ENCODE measurements at places on chromosomes 2 and 18. TPM values are rescaled to one million over a fixed set of nuclear protein-coding genes. Genes with fewer than 3 reads are reported as not detected.

GRCh38 chr18:13236411-13236810 is 17.9 kb downstream of the LDLRAD4 start:
- H3K36me3 ChIP-seq = no peaks in the 10 kb centered on the region
- no peak overlapping the region for H3K4me3 ChIP-seq
- H3K27me3 ChIP-seq = no peaks in the 10 kb centered on the region
- no peak overlapping the region for H3K27ac ChIP-seq
- H3K4me1 ChIP-seq = no peaks in the 10 kb centered on the region
- DNase-seq = peak; percentile 42

- no peak overlapping the region for H3K4me3 ChIP-seq
- H3K36me3 ChIP-seq = no peaks in the 10 kb centered on the region
- H3K4me1 ChIP-seq = no peaks in the 10 kb centered on the region
- H3K27me3 ChIP-seq = no peaks in the 10 kb centered on the region
- no peak for DNase-seq
- H3K27ac ChIP-seq = no peak overlapping the region
Measured at GRCh38 chr18:56521263-56521662, 117.1 kb downstream of the TXNL1 start.

GRCh38 chr2:36397728-36398413 is 42.3 kb downstream of the CRIM1 start:
- no peak for DNase-seq
- H3K36me3 ChIP-seq = no peaks in the 10 kb centered on the region

DNA sequence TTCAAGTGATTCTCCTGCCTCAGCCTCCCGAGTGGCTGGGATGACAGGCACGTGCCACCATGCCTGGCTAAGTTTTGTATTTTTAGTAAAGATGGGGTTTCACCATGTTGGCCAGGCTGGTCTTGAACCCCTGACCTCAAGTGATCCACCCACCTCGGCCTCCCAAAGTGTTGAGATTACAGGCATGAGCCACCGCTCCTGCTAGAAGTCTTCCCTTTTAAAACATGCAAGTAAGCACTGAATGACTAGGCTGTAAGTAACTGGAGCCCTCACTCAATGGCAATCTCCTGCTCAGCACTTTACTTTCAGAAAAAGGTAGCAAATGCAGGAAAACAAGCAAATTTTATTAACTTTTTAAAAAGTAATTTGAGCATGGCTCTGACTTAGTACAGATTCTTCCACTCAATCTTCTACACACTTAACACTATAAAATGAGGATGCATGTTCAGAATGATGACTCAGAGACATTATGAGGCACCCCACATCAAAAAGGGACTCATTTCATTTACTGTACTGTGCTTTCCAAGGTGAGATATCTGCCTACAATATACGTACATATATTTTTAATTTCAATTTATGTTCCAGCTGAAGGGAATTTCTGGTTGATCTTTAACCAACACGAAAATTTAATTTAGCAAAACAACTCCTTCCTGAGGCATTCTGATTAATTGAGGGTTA is 6.6 kb upstream of the NCK2 start:
- DNase-seq = no peak
- H3K36me3 ChIP-seq = no peaks in the 10 kb centered on the region

The IL36A gene
- not detected for polyA plus RNA-seq

- H3K27me3 ChIP-seq = no peaks in the 10 kb centered on the region
- no peaks in the 10 kb centered on the region for H3K4me1 ChIP-seq
- no peak for DNase-seq
- no peak overlapping the region for H3K27ac ChIP-seq
Measured at GRCh38 chr18:43719267-43719795, 442.0 kb upstream of the SYT4 start.

The CSRNP3 gene
- polyA plus RNA-seq = 0.51 TPM

The SFXN5 gene
- polyA plus RNA-seq = 2.6 TPM

DNA sequence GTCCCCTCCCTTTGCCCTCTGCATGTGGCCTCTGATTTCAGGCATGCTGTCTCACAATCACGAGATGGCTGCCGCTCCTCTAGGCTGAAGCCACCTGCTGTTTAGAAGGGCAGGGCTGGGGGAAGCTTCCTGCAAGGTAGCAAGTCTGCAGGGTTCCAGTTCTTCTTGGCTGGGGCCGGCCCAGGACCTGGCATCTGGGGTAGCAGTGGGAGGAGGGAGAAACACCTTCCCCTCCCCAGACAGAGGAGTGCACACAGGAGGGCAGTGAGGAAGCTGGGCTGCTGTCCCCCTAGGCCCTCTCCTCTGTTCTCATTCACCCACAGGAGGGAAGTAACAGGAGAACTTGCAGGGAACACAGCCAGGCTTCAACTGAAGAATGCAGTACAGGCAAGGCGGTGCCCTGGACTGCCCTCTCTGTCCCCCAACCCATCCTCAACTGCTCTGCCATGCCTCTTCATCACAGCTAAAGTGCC is 345.9 kb upstream of the HS6ST1 start:
- no peak overlapping the region for H3K4me3 ChIP-seq
- no peaks in the 10 kb centered on the region for H3K27me3 ChIP-seq
- no peaks in the 10 kb centered on the region for H3K36me3 ChIP-seq
- no peak overlapping the region for H3K27ac ChIP-seq

The SPATA3 gene
- not detected for polyA plus RNA-seq

The UGT1A3 gene
- polyA plus RNA-seq = not detected

- H3K36me3 ChIP-seq = peaks cover 40% of the 10 kb centered on the region
- no peak overlapping the region for H3K27ac ChIP-seq
- no peak for DNase-seq
- H3K27me3 ChIP-seq = no peaks in the 10 kb centered on the region
- no peaks in the 10 kb centered on the region for H3K4me1 ChIP-seq
- H3K4me3 ChIP-seq = no peak overlapping the region
Measured at GRCh38 chr2:131067465-131068125, 25.7 kb downstream of the FAM168B start.

DNA sequence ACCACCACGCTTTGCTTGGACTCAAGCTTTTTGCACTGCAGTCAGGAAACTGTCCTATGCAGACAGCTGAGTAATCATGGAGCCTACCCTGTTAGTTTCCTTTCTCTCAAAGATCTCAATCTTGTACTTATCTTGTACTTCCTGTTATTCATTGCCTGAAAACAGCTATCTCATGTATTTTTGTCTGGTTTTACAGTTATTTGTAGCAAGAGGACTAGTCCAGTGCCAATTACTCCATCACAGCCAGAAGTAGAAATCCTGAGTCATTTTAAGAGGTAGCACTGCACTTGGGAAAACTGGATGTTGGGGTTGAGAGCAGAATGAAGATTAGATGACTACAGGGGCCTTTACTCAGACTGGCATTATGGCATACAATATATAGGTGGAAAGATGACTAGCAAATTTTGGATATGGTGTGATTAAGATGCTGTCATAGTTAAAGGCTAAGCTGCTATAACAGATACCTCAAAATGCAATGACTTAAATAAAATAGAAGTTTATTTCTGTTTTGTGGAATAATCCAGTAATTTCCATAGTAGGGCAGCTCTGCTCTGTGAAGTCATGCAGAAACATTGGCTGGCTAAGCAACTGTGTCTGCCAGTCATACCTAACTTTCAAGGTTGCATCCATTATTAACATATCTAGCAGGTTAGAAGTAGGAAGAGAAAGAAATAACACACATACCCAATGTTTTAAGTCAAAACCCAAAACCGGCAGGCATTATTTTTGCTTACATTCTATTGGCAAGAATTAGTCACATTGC is 21.1 kb upstream of the CHMP3 start:
- no peaks in the 10 kb centered on the region for H3K36me3 ChIP-seq
- peak overlapping the region; percentile 53 for H3K27ac ChIP-seq
- no peaks in the 10 kb centered on the region for H3K27me3 ChIP-seq

- no peaks in the 10 kb centered on the region for H3K36me3 ChIP-seq
- no peak overlapping the region for H3K27ac ChIP-seq
- no peak overlapping the region for H3K4me3 ChIP-seq
- no peak for DNase-seq
- peaks cover 4% of the 10 kb centered on the region for H3K4me1 ChIP-seq
Measured at GRCh38 chr2:98078701-98079100, 8.3 kb upstream of the VWA3B start.

The IL18R1 gene
- polyA plus RNA-seq = 2.2 TPM

The FAM98A gene
- 19.4 TPM for polyA plus RNA-seq

DNA sequence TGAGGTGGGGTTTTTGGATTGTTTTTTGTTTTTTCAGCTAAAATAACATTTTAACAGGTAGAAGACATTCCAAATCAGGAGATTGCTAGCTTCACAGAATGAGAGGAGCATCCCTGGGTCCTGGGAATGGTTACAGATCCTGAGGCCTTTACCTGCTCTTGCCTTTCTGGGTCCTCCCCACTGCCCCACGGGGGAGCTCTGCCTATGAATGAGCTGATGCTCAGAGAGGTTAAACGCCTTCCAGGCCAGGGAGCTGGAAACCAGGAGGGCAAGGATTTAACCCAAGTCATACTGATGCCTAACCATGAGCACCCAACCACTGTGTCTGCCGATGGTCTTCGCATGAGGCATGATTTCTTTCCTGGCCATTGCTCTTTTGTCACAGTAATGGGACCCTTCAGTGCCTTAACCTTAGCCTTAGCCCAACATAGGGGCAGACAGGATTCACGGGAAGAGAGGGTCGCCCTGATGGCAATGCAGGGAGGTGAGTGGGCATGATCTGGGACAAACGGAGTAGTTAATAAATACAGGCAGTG is 16.1 kb downstream of the MOCOS start:
- no peak overlapping the region for H3K4me3 ChIP-seq
- no peaks in the 10 kb centered on the region for H3K36me3 ChIP-seq
- DNase-seq = peak; percentile 34
- H3K27ac ChIP-seq = no peak overlapping the region
- no peaks in the 10 kb centered on the region for H3K27me3 ChIP-seq

- no peak overlapping the region for H3K4me3 ChIP-seq
- no peaks in the 10 kb centered on the region for H3K27me3 ChIP-seq
- H3K4me1 ChIP-seq = peaks cover 75% of the 10 kb centered on the region
- no peak overlapping the region for H3K27ac ChIP-seq
Measured at GRCh38 chr2:101762451-101763171, 65.1 kb downstream of the MAP4K4 start.

The FAM237A gene
- polyA plus RNA-seq = not detected

DNA sequence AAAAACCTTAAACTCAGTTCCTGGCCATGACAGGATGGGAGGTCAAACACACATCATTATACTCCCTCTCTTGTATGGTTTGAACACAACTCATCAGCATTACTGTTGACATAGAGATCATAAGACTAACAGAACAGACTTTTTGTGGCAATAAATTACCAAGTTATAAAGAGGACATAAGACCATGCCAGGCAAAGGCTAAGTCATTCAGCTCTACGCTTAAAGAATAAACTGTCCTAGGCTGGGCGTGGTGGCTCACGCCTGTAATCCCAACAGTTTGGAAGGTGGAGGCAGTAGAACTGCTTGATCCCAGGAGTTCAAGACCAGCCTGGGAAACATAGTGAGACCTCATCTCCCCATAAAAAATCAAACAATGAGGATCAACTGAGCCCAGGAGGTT is 16.4 kb downstream of the NLRC4 start:
- H3K27ac ChIP-seq = no peak overlapping the region
- no peak for DNase-seq
- H3K4me1 ChIP-seq = no peaks in the 10 kb centered on the region
- H3K27me3 ChIP-seq = no peaks in the 10 kb centered on the region
- H3K36me3 ChIP-seq = peaks cover 97% of the 10 kb centered on the region

GRCh38 chr2:50126845-50127244 is 905.1 kb downstream of the NRXN1 start:
- no peaks in the 10 kb centered on the region for H3K4me1 ChIP-seq
- no peaks in the 10 kb centered on the region for H3K36me3 ChIP-seq
- no peak overlapping the region for H3K27ac ChIP-seq
- no peak overlapping the region for H3K4me3 ChIP-seq
- no peak for DNase-seq

DNA sequence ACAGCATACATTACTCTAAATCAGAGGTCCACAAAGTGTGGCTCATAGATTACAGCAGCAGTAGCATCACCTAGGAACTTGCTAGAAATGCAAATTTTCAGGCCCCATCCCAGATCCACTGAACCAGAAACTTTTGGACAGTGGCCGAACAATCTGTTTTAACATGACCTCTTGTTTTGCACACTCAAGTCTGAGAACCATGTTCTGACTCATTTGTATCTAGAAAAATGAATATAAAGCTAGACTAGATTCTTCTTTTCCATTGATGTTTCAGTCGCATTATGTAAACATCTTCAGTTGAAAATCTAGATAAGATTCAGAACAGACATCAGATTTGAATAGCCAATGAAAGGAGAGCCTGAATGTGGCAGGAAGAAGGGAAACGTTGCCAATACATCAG is 608.8 kb downstream of the LRP1B start:
- no peaks in the 10 kb centered on the region for H3K27me3 ChIP-seq
- no peak overlapping the region for H3K4me3 ChIP-seq
- no peaks in the 10 kb centered on the region for H3K4me1 ChIP-seq
- no peak overlapping the region for H3K27ac ChIP-seq

GRCh38 chr2:216645636-216645950 is 12.4 kb downstream of the IGFBP2 start:
- H3K27ac ChIP-seq = no peak overlapping the region
- H3K4me3 ChIP-seq = no peak overlapping the region
- H3K4me1 ChIP-seq = peaks cover 36% of the 10 kb centered on the region
- no peaks in the 10 kb centered on the region for H3K27me3 ChIP-seq
- no peak for DNase-seq

The NOL4 gene
- 0.06 TPM for polyA plus RNA-seq
